Naive B cell (primary cell): ENCODE measurements at places on chromosomes 4 and X. TPM values are rescaled to one million over a fixed set of nuclear protein-coding genes. Genes with fewer than 3 reads are reported as not detected.

Gene SNX25
- 13.1 TPM for polyA plus RNA-seq

Gene FRMD7
- polyA plus RNA-seq = not detected

Gene LINC00632
- polyA plus RNA-seq = not detected

Gene FGF13
- not detected for polyA plus RNA-seq

Gene GPR82
- 0.16 TPM for polyA plus RNA-seq

Gene IL21
- polyA plus RNA-seq = not detected

Gene AFP
- not detected for polyA plus RNA-seq

Gene SEL1L3
- 202 TPM for polyA plus RNA-seq

Gene TRO
- 1.1 TPM for polyA plus RNA-seq

Gene HSFX2
- 0.72 TPM for polyA plus RNA-seq

Gene EMD
- polyA plus RNA-seq = 25.0 TPM

Gene GATA1
- polyA plus RNA-seq = not detected

DNA sequence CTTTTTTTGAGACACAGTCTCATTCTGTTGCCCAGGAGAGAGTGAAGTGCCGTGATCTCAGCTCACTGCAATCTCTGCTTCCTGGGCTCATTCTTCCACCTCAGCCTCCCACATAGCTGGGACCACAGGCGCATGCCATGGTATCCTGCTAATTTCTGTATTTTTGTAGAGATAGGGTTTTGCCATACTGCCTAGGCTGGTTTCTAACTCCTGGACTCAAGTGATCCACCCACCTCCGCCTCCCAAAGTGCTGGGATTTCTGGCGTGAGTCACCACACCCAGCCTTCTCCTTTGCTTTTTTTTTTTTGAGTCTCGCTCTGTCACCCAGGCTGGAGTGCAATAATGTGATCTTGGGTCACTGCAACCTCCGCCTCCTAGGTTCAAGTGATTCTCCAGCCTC, 94.1 kb downstream of the PDS5A start:
- H3K4me1 ChIP-seq = peaks cover 3% of the 10 kb centered on the region
- H3K36me3 ChIP-seq = peaks cover 13% of the 10 kb centered on the region
- H3K4me3 ChIP-seq = no peak overlapping the region
- no peak for DNase-seq
- no peaks in the 10 kb centered on the region for H3K27me3 ChIP-seq

GRCh38 chrX:111354496-111354895, 57.5 kb downstream of the DCX start:
- H3K27ac ChIP-seq = no peak overlapping the region
- no peak overlapping the region for H3K4me3 ChIP-seq
- H3K4me1 ChIP-seq = no peaks in the 10 kb centered on the region
- no peaks in the 10 kb centered on the region for H3K27me3 ChIP-seq

DNA sequence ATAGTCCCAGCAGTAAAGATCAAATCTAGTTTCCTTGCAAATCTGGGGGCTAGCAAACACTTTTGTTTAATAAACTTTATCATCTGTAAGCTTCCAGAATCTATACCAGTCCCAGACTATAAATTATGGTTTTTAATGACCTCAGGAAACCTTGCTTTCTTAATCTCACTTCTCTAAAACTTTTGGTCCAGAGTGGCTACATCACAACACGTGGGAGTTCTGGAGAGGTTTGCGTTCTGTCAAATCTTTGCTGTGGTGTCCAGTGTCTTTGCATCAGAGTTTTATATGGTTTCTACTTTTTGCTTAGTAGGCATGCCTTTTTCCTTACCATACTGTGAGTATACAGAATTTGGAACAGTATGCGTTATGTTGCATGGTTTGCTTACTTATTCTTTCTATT, 193.9 kb downstream of the ANK2 start:
- H3K4me1 ChIP-seq = no peaks in the 10 kb centered on the region
- H3K4me3 ChIP-seq = no peak overlapping the region
- no peaks in the 10 kb centered on the region for H3K36me3 ChIP-seq

- H3K4me1 ChIP-seq = peaks cover 30% of the 10 kb centered on the region
- no peak overlapping the region for H3K4me3 ChIP-seq
- H3K27me3 ChIP-seq = no peaks in the 10 kb centered on the region
- DNase-seq = peak; percentile 12
- no peaks in the 10 kb centered on the region for H3K36me3 ChIP-seq
- H3K27ac ChIP-seq = no peak overlapping the region
Observed at GRCh38 chrX:129983575-129984110, 1.2 kb downstream of the BCORL1 start.

- no peaks in the 10 kb centered on the region for H3K4me1 ChIP-seq
- H3K27me3 ChIP-seq = no peaks in the 10 kb centered on the region
- no peak overlapping the region for H3K4me3 ChIP-seq
- H3K27ac ChIP-seq = no peak overlapping the region
- no peak for DNase-seq
Observed at GRCh38 chr4:66575008-66575696, 904.9 kb upstream of the EPHA5 start.

GRCh38 chrX:41322821-41323603, 10.9 kb upstream of the DDX3X start:
- H3K36me3 ChIP-seq = no peaks in the 10 kb centered on the region
- H3K4me3 ChIP-seq = no peak overlapping the region
- no peaks in the 10 kb centered on the region for H3K27me3 ChIP-seq
- peaks cover 4% of the 10 kb centered on the region for H3K4me1 ChIP-seq
- no peak overlapping the region for H3K27ac ChIP-seq

DNA sequence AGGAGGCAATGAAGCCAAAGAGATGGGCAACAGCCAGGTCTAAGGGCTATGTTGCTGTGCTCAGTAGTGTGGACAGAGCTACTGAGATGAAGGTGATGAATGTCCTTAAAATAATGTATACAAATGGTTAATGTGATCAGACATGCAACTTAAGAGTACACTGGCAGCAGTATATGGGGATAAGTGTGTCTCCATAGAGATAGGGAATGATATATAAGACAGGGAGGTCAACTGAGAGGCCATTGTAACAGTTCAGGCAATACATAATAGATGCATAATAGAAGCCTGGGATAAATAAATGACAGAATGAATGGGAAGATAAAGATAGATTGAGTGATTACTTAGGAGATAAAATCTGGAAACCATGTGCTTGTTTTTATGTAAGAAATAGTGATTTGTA, 250.0 kb downstream of the CFAP299 start:
- H3K27me3 ChIP-seq = peaks cover 9% of the 10 kb centered on the region
- H3K36me3 ChIP-seq = no peaks in the 10 kb centered on the region
- peaks cover 4% of the 10 kb centered on the region for H3K4me1 ChIP-seq
- DNase-seq = no peak
- H3K4me3 ChIP-seq = no peak overlapping the region

DNA sequence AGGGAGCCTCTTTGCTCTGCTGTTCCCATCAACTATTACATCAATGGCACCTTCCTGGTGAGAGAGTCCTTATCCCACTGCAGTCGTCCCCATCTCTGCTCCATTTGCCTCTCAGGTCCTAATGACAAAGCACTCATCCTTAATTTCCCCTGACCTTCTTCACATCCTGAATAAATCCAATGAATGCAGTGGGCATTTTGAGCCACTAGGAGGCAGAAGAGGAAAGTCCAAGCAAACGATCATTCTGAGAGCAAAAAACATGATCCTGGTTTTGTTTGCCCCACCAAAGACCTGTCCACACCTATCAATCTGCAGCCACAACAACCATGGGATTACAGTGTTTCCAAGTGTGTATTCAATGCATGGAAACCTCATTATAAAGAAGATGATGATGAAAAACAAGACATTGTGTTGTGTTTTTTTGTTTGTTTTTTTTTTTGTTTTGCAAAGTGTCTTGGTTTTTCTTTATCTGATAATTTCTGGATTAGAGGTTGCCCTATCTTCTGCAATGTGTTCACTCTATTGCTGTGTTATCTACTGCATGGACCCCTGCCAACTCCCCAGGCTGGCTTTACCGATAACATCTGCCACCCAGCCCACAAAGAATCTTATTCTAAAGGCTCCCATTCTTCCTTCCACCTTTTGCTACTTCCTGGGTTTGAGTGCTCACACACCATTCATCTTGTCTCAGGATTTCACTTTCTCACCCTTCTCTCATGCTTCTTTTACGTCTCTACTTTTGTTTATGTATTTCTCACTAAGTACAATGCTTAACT, 207.2 kb downstream of the NLGN4X start:
- peak overlapping the region; percentile 23 for H3K27ac ChIP-seq
- H3K4me1 ChIP-seq = peaks cover 4% of the 10 kb centered on the region

DNA sequence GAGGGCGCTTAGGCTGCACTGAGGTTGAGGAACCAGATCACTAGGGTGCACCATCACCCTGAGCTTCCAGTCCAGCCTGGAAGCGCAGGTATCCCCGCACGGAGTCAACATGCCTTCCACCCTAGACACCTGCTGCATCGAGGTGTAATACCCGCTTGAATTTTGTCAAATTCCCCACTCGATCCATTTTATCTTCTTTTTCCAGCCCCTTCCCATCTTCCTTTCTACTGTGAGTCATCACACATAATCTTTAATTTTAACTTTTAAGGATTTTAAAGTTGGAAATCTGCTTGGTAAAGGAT, 821 bp downstream of the PLK4 start:
- no peak for DNase-seq
- H3K4me3 ChIP-seq = peak overlapping the region; percentile 99
- H3K36me3 ChIP-seq = peaks cover 5% of the 10 kb centered on the region
- H3K27me3 ChIP-seq = no peaks in the 10 kb centered on the region
- H3K4me1 ChIP-seq = peaks cover 20% of the 10 kb centered on the region

- H3K27ac ChIP-seq = no peak overlapping the region
- no peak for DNase-seq
- no peaks in the 10 kb centered on the region for H3K36me3 ChIP-seq
- H3K27me3 ChIP-seq = no peaks in the 10 kb centered on the region
- H3K4me3 ChIP-seq = no peak overlapping the region
Observed at GRCh38 chr4:19429684-19430083, 822.0 kb upstream of the SLIT2 start.

DNA sequence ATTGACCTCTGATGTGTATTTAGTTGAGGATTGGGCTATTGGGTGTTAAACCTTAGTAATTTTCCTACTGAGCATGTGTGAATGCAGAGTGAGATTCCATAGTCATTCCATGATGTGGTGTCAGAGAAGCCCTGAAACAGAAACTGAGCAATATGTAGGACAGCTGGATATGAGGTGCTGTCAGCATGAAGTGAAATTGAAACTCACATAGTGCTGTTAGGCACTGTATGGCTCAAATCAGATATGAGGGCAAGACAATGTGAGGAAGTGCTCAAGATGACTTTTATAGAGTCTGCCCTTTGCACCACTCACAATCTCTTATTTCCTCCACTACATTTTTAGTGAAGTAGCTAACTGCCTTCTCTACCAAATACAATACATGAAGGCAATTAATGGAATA, 188.3 kb downstream of the SH3BGRL start:
- H3K27me3 ChIP-seq = peaks cover 4% of the 10 kb centered on the region
- H3K36me3 ChIP-seq = no peaks in the 10 kb centered on the region
- H3K27ac ChIP-seq = no peak overlapping the region
- DNase-seq = no peak
- H3K4me3 ChIP-seq = no peak overlapping the region
- no peaks in the 10 kb centered on the region for H3K4me1 ChIP-seq

DNA sequence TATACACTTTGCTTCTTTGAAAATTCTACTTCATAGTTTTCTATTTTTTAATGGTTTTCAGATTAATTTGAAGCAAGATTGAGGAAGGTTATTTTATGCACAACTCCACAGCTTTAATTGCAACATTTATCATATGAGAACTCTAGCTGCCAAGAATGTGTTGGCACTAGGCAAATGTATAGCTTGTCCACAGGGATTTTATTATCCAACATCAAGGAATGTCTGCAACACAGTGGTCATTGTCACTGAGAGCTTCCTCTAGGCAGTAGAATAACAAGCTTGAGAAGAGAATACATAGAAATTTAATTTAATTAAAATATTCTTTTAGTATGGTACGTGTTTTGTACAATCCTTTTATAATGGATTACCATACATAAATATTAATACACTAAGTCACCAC, 1600.8 kb downstream of the ARAP2 start:
- H3K36me3 ChIP-seq = no peaks in the 10 kb centered on the region
- H3K27ac ChIP-seq = no peak overlapping the region
- no peak overlapping the region for H3K4me3 ChIP-seq
- H3K4me1 ChIP-seq = no peaks in the 10 kb centered on the region
- DNase-seq = no peak
- H3K27me3 ChIP-seq = no peaks in the 10 kb centered on the region

- no peak within 1 kb of the TSS for H3K27ac ChIP-seq
- H3K4me3 ChIP-seq = peak within 1 kb of the TSS; percentile 44
- no peak for DNase-seq
Observed at GRCh38 chr4:20251796-20252655, at the start of gene SLIT2. Gene SLIT2, plus strand, starts transcription at chr4:20251905. Its CDS starts 1,911 bp downstream, at chr4:20253816.

- H3K36me3 ChIP-seq = no peaks in the 10 kb centered on the region
- no peak for DNase-seq
- peaks cover 15% of the 10 kb centered on the region for H3K27me3 ChIP-seq
- H3K4me3 ChIP-seq = no peak overlapping the region
- H3K4me1 ChIP-seq = peaks cover 39% of the 10 kb centered on the region
- no peak overlapping the region for H3K27ac ChIP-seq
Observed at GRCh38 chrX:19879181-19879580, 8.2 kb downstream of the SH3KBP1 start.

GRCh38 chrX:80022363-80023031, 7.9 kb downstream of the TBX22 start:
- H3K4me3 ChIP-seq = no peak overlapping the region
- H3K27me3 ChIP-seq = peaks cover 20% of the 10 kb centered on the region
- no peaks in the 10 kb centered on the region for H3K4me1 ChIP-seq
- no peak for DNase-seq
- no peak overlapping the region for H3K27ac ChIP-seq
- H3K36me3 ChIP-seq = no peaks in the 10 kb centered on the region

GRCh38 chr4:52957835-52958631, 95.9 kb downstream of the RASL11B start:
- no peak overlapping the region for H3K4me3 ChIP-seq
- H3K36me3 ChIP-seq = peaks cover 5% of the 10 kb centered on the region
- DNase-seq = no peak
- H3K27ac ChIP-seq = no peak overlapping the region

DNA sequence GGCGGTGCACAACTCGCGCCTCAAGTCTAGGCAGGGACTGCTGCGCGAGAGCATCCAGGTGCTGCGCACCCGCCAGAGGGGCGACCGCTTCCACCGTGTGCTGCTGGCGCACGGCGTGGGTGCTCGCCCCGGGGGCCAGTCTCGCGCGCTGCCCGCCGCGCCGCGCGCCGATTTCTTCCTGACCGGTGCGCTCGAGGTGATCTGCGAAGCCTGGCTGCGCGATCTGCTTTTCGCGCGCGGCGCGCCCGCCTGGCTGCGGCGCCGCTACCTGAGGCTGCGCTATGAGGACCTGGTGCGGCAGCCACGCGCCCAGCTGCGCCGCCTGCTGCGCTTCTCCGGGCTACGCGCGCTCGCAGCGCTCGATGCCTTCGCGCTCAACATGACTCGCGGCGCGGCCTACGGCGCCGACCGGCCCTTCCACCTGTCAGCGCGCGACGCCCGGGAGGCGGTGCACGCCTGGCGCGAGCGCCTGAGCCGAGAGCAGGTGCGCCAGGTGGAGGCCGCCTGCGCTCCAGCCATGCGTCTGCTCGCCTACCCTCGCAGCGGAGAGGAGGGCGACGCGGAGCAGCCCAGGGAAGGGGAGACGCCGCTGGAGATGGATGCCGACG, 1.3 kb downstream of the CHST7 start:
- peaks cover 22% of the 10 kb centered on the region for H3K4me1 ChIP-seq
- peak overlapping the region; percentile 84 for H3K4me3 ChIP-seq
- no peaks in the 10 kb centered on the region for H3K27me3 ChIP-seq
- no peaks in the 10 kb centered on the region for H3K36me3 ChIP-seq

- no peak overlapping the region for H3K27ac ChIP-seq
- no peak for DNase-seq
- H3K36me3 ChIP-seq = no peaks in the 10 kb centered on the region
- no peaks in the 10 kb centered on the region for H3K4me1 ChIP-seq
Observed at GRCh38 chr4:20301161-20301560, 49.5 kb downstream of the SLIT2 start.
